ENCODE measurements at places on chromosomes 3 and 15. TPM values are rescaled to one million over a fixed set of nuclear protein-coding genes. Genes with fewer than 3 reads are reported as not detected.

Gene WDR72
- 0.08 TPM for total RNA-seq

Gene MOBP
- not detected for total RNA-seq

Gene DNAH12
- under 0.01 TPM for total RNA-seq

Gene TMEM207
- total RNA-seq, result not detected

Gene KCNAB1
- 0.64 TPM for total RNA-seq

Gene GNL3
- total RNA-seq, result 112 TPM

Gene SPATA12
- total RNA-seq, result 0.09 TPM

Gene LIPC
- total RNA-seq, result 1.1 TPM

Gene CCR3
- not detected for total RNA-seq

DNA sequence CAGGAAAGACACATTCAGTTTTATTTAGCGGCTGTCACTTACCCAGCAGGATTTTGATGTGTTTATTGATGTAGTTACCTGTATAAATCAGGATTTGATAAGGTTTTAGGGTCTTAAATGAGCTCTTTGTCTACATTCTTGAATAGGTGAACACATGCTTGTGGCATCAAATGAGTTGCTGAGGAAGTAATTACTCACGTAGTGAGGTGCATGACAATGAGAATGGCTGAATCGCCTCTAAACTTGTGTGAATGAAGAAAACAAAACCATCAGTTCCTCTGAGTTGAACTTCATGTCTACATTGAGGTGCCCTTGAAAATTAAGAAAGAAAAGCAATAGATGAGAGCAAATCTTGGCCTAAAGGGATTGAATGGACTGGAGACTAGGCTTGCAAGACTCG is 245.6 kb upstream of the SATB1 start:
- no peak for DNase-seq

DNA sequence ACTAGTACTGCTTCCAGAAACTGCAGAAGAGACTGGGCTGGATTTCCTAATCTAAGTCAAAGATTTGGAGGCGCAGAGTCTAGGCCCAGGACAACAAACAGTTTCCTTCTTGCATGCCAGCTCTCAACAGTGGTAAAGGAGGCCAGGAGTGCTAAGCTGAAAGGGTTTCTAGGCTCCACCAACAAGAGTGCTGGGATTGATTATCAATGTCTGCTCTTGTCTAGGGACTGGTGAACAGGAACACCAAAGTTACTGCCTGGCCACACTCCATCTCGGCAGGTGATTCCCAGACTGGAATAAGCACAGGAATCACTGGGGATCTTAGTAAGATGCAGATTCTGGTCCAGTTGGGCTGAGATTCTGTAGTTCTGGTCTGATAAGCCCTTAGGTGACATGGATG is 22.8 kb upstream of the FGD5 start:
- no peak for DNase-seq

DNA sequence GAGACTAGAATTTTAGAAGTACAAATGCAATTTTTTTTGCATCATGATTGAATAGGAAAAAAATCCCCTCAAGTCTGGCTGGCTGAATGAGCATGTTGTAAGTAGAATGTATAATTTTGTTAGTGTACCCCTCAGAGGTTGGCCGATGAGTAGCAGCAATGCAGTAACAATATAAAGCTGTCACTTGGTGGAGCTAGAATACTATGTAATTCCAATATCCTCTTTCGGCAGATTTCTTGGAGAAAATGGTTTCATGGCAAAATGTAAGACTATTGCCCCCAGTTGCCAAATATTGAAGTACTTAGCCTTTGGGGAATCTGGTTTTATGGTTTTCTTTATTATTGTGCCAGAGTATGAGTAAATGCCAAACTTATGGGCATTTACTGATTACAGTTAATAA is 39.8 kb upstream of the SGO1 start:
- DNase-seq, result no peak

GRCh38 chr15:62816342-62817069 is 226.0 kb upstream of the TPM1 start:
- DNase-seq, result no peak

GRCh38 chr15:68781766-68782588 is 38.7 kb downstream of the ANP32A start:
- no peak for DNase-seq

GRCh38 chr15:76994001-76994400 is 925 bp upstream of the PSTPIP1 start:
- no peak for DNase-seq

DNA sequence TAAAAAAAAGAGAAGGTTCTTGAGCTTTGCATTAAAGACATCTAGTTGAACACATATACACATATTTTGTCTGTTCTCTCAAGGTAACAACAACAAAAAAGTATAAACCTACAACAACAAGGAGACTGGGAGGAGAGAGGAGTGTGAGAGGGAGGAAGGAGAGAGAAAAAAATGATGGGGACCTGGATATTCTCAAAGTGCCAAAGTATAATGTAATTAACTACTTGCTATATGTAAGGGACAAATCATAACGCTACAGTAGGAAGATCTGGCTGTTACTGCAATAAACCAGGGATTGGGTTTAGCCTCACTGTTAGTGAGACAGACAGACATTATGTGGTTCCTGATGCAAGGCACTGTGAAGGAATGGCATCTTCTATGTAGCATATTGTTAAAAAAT is 14.2 kb upstream of the GABRR3 start:
- DNase-seq, result no peak

DNA sequence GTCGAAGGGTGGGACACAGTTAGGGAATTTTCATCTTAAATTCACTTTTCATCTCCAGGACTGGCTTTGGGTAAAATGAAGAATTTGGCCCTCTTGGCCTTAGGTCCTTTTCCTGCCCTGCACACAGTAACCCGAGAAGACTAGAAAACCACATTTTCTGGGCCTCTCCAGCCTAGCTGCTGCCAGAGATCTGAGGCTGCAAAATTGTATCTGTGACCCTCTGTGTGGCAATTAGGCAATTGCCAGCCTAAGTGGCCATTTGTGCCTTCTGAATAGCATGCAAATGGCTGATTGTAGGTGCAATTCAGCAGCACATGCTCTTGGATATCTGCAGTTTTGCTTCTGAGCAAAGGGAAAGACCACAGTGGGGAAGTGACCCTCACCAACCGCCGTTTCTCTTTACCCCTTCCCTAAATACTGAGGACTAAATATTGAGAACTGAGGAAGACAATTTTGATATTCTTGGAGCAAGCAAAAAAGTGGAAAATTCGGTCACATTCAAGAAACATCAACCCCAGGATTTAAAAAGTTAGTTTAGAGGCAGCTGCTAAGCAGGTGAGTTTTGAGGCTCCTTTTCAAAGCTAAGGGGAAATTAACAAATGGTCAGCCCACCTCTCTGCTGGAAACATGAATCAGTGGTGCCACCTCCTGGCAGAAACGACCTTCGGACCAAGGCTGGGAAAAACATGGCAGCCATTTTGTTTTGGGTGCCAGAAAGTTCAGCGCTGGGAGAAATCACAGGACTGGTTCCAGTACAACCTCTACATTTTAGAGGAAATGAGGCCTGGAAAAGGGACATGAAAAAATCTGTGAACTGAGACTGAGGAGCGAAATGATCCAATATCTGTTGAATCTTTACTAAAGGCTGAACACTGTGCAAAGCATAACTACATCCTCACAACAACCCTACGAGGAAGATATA is 56.6 kb upstream of the PRTG start:
- no peak for DNase-seq

- DNase-seq, result no peak
These were observed 42.9 kb downstream of the FNDC3B start for GRCh38 chr3:172082269-172082668.

- DNase-seq, result no peak
These were observed 45.9 kb downstream of the NIPA2 start for GRCh38 chr15:22884344-22884743.

DNA sequence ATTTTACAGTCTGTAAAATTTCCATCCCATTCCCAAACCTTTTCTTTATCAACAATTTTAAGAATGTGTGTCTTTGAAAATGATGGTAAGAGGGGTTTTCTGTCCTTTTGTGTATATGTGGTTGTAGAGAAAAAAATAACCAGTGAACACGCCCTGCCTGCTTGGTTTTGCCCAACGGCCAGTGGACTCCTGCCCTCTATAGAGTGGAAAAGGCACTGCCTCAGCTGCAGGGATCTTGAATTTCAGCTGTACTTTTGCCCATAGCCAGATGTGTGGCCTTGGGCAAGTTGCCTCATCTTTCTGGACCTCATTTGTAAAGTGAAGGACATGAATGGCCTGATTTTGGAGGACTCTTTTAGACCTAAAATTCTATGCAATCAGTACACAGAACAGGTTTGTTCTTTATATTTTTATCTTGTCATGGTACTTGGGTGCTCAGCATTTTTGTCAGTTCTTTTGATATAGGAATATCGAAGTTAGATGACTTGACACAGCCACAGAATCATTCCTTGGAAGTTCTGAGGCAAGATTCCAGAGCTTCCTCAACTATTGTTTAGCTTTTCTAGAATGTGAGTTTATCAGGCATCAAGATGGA is 81.0 kb downstream of the CLDN11 start:
- DNase-seq, result no peak

- DNase-seq, result no peak
These were observed 36.5 kb upstream of the NPHP3 start for GRCh38 chr3:132758740-132759139.

DNA sequence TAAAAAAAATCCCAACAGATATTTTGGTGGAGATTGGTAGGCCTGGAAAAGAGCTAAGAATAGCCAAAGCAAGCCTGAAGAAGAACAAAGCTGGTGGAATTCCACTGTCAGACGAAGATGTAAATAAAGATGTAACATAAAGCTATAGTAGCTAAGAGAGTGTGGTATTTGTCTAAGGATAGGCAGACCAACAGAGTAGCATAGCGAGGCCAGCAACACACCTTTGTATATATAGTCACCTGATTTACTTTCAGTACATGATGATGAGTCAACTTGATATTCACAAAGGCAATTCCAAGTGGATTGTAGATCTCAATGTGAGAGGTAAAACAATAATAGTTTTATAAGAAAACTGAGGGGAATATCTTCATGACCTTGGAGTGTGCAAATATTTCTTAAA is 53.6 kb upstream of the SYN2 start:
- no peak for DNase-seq

DNA sequence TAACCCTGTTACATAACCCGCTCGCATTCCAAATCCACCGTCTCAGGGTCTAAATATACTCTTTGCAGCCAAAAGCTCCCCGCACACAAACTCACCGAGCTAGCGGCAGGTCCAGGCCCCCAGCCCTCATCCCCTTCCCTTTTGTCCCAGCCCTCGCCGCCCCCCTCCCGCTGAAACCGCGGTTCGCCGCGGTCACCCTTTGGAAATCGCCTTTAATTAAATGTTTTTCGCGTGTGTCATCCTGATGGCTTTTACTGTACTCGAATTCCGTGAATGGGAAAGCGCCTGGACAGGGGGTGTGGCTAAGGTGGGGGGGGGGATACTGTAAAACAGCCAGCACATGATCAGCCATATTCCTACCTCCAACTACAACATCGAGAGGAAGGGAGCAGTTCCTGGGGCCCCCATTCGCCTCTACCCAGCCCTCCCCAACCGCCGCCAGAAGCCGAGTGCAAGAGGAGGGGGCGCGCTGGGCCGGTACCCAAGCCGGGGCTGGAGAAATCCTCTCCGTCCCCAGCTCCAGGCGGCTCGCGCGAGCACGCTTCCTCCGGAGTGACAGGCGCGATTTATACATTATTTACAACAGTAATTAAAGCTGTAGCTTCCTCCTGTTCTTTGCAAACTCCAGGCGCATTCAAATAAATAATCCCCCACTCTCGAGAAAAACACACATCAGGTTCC is 1.7 kb downstream of the RORA start:
- no peak for DNase-seq

DNA sequence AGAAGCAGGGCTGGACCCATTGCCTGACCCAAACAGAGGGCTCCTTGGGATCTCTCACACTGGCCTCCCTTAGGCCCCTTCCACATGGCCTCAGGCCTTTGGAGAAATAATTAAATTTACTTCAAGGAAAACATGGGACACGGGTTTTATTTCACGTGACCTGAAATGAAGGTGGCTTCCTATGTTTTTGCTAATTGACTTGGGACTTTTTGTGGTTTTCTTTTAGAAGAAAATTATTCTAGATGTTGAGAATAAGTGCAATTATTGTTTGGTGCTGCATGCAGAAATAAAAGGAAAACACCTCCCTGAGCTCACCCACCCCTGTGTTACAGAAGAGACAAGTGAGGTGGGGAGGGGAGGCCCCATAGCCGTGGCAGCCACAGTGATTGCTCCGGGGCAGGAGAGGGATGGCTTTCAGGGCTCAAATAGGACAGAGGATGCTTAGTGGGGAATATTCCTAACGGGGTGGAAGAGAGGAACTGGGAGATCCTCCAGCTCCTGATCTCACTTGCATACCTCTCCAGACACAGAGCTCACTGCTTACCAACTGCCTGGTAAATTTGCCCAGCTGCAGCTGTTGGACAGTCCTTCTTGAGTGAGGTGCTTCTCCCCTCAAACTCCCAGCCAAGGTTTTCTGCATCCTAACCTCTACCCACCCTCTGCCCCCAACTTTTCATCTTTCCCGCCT is 29.2 kb upstream of the RPL29 start:
- no peak for DNase-seq

DNA sequence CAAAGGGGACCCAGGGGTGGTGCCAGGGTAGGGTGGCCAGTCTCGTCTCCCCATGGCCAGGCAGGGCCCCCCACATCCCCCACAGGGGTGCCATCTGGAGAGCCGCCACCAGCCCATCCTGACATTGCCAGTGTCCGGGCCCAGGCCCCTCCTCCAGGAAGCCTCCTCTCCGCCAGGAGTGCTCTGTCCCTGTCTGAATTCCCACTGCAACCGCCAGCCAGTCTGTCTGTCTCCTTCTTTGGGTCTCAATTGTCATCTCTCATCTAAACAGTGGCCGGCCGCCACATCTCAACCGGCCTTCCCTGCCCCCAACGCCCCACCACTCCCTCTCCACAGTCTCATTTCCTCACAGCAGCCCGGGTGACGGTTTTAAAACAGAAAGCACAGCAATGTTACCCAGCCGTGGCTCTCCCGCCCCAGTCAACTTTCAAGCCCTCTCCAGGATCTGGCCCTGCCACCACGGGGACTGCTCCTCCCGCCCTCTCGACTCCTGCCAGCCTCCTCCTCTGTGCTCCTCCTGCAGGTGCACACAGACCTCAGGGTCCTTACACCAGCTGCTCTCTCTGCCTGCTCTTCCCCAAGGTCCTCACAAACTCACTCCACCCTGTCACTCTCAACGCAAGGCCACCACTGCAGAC is 57.0 kb downstream of the IQSEC1 start:
- no peak for DNase-seq

DNA sequence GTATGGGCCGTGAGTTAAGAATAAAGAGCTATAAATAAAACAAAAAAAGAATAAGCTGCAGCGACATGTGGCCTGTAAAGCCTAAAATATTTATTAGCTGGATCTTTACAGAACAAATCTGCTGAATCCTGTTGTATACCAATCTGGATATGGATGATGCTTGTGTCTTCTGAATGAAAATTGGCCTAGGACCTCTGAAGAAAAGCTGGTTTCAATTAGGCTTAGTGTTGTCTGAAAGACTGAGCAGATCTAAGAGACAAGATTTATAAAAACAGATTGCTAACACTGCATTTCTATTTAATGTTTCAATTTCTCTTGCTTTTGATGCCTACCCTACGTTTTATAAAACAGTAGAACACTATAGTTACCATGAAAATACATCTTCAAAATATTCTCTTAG is 57.9 kb downstream of the ST3GAL6 start:
- no peak for DNase-seq

- no peak for DNase-seq
These were observed 197.1 kb upstream of the TPM1 start for GRCh38 chr15:62845241-62846126.

GRCh38 chr3:12817343-12817710 is 20.8 kb downstream of the CAND2 start:
- DNase-seq, result no peak

Measured in esophagus squamous epithelium (tissue), 5 donors.